ENCODE measurements at places on chromosomes 1 and 21.

DNA sequence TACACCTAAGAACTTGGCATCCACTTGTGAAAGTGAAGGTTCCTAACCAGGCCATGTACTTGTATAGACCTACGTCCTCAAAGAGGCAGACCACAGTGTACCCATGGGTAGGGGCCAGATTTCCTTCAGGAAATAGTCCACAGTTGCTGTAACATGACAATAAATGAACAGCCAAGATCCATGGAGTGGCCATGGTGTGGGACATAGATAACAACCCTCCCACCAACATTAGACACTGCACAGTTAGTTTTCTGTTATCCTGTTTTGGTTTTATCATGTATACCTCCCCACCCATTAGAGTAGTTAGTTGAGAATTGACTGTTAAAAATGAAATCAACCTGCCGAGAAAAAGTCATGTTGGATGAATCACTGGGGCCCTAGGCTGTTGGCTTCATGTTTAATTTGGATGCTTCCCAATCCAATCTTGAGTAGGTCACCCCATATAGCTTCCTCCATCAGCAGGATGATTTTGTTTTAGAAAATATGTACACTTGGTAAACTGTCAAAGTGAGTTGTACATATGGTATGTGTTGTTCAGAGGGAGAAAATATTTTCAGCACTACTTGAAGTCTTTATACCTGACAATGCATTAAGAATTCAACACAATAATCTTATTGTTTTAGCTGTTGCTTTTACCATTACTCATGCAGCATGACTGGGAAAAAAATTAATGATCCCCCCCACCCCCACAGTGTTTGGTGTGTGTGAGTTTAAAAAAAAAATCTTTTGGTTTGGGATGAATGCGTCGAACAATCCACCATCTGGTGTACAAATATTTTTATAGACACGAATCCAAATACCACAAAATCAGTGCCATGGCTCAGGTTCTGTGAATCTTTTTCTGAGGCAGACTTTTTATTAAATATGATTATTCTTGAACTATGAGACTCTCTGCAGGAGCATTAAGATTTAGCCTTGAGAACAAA lies 88.3 kb upstream of the ARHGAP29 start:
- DNase-seq: peak; percentile 96

GRCh38 chr1:240295811-240296210 lies 204.1 kb downstream of the FMN2 start:
- peak; percentile 62 for DNase-seq

DNA sequence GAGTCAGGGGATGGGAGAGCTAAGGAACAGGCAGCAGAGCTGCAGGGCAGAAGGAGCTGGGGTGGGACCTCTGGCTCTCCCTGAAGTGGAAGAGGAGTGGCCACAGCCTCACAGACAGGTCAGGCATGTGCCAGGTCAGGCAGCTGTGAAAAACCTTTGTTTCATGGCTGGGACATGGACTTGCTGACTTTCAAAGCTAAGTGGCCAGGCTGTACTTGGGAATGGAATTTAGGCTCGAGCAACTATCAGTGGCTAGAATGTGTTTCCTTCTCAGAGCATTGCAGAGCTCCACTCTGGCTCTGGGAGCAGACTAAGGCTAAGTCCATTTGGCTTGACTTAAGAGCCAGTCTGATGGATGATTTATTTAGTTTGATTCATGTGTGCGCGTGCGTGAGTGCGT lies 385.1 kb downstream of the LMX1A start:
- DNase-seq: no peak

GRCh38 chr21:34154878-34155277 lies 81.5 kb downstream of the MRPS6 start:
- DNase-seq: no peak

GRCh38 chr1:14110040-14110439 lies 410.1 kb downstream of the PRDM2 start:
- no peak for DNase-seq

GRCh38 chr1:53063744-53064515 lies 1.9 kb downstream of the PODN start:
- DNase-seq: no peak

DNA sequence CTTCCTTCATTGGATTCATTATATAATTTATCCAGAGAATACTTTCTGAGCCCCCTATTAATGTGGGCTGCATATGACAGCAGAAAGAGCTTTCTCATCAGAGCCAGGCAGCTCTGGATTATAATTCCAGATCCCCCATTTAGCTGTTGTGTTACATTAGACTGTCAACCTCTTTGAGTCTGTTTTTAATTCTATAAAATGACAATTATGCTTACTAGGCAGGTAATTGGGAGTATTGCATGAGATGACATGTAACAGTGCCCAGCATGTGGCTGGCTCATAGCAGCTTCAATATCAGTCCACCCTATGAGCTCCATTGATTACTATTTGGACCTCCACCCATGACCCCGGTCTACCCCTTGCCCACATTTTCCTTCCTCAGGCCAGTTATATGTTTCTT lies 49.6 kb downstream of the ABCA4 start:
- no peak for DNase-seq

- peak; percentile 63 for DNase-seq
These were observed 68.9 kb downstream of the SNRPE start for GRCh38 chr1:203930342-203930741.

DNA sequence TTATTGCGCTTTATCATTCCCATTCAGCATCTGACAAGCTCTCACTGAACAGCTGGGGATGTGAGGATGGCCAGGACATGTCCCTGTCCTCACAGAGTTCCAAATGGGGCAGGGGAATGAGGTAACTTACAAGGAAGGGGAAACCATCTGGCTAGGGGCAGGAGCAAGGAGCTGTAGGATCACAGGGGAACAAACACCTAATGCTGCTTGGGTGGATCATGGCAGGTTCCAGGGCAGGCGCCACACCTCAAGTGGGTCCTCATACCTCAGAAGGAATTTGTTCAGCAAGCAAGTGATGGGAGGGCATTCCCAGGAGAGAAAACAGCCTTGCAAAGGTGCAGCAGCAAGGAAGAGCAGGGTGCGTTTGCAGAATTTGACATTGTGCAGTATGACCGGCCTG lies 35.1 kb upstream of the GRIK3 start:
- no peak for DNase-seq

GRCh38 chr1:23625459-23625858 lies 66.1 kb upstream of the RPL11 start:
- DNase-seq: no peak

- no peak for DNase-seq
These were observed 121.8 kb downstream of the SYF2 start for GRCh38 chr1:25110485-25110884.

GRCh38 chr1:185439727-185440415 lies 122.8 kb upstream of the IVNS1ABP start:
- DNase-seq: peak; percentile 91

DNA sequence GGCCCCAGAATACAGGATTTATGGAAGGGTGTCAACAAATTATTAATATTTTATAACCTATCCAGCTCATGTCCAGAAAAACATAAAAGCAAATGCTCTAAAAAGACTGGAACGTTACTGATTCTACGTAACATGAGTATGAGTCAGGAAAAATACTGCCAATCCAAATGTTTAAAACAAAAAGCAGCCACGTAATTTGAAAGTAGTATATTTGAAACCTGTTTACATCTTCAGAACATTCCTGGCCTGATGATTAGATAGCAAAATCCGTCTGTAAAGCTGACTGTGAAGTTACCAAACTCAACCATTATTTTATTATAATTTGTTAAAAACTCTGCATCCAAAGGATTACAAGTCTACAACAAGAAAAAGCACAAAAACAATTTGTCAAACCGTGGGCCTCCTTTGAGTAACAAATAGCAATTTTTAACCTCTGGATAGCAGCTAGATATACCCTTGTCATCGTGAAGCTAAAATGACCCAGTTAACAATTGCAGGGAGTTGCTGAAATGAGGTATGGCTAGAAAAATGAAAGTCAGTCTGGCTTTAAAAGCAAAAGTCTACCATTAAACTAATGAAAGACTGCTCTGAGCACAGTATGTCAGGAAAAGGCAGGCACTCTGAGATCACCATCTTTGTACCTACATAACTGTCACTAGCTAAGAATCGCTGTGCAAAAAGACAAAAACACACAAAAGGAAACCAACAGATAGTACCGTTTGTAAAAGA lies 1.2 kb downstream of the UBR4 start:
- peak; percentile 61 for DNase-seq

DNA sequence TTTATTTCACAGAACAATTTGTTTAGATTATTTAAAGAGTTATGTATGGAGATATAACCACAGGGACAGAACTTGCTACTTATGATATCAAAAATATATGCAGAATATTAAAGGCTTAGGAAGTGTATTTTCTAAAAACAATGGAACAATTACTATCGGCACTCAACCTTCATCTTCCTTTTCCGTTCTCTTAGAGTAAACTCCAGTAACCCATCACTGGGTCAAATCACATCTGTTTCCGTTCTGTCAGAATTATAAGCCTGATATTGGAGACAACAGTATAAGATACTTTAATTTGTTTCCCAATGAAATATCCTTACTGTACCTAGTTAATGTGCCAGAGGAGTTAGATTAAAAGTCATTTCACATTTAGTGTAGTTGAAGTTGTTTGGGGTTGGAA lies 32.2 kb downstream of the DTL start:
- DNase-seq: no peak

DNA sequence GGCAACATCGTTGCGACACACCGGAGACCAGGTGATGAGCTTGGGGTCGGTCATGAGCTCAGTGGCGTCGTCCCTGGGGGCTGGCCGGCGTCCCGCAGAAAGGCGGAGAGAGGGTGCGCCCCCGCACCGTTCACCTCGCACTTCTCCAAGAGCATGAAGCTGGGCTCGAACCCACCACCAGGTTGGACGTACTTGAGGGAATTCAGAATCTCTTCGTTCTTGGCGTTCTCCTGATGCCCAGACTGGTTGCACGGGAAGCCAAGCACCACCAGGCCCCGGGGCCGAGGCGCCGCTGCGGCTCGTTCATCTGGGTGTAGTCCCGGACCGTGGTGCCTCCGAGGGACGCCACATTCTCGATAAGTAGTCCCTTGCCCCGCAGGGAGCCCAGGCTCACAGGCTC lies 176.6 kb upstream of the ADAMTS5 start:
- DNase-seq: no peak

GRCh38 chr21:33586927-33587326 lies 1.6 kb downstream of the DONSON start:
- no peak for DNase-seq

GRCh38 chr1:178037510-178038253 lies 56.2 kb upstream of the RASAL2 start:
- peak; percentile 83 for DNase-seq

DNA sequence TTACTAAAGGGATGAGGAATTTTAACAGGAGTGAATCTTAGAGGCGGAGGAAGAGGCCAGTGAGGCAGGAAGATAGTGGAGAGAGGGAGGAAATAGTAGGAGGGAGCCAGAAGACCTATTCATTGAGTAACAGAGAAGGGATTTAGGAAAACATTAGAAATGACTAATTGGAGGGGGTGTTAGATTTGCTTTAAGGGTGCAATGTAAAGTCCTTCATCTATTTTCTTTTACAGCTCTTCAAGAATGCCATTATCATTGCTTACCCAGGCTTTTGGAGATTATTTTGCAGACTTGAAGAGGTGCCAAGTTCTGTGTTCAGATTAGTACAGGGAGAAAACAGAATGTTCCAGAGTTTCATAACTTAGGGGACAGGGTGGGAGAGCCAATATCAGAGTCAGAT lies 33.8 kb downstream of the OR10J1 start:
- DNase-seq: no peak

DNA sequence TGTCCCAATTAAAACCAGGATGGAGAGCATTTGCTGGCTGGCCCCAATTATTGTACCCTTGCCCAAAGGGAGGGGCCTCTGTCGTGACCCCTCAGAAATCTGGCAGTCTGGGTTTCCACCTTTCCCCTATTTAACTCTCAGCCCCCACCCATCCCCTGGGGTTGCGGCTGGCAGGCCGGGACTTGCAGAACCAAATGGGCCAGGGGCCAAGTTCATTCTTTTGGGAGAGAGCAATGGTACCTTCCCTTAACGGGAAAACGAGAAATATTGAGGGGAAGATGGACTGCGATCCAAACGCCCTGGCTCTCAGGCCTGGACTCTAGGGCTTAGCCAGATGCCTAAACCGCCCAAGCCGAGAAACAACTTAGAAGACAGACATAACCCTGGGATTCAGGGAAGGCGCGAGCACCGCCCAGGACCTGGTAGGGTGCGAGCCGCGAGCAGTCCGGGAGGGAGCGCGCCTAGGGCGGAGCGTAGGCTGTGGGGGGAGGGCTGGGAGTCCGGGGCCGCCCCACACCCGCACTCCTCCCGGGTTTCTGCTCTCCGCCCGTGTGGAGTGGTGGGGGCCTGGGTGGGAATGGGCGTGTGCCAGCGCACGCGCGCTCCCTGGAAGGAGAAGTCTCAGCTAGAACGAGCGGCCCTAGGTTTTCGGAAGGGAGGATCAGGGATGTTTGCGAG lies at the start of gene SLC27A3:
SLC27A3 (plus strand) TSS at position 628 of the 678 bp plus-strand sequence. CDS start 91 bp downstream, outside the sequence.
- DNase-seq: peak; percentile 80

GRCh38 chr21:16169779-16170178 lies 440.0 kb downstream of the USP25 start:
- DNase-seq: no peak

GRCh38 chr1:74517599-74518051 lies 5.2 kb upstream of the LRRC53 start:
- no peak for DNase-seq

GRCh38 chr1:43042773-43043457 lies 84.2 kb upstream of the SLC2A1 start:
- DNase-seq: peak; percentile 21

DNA sequence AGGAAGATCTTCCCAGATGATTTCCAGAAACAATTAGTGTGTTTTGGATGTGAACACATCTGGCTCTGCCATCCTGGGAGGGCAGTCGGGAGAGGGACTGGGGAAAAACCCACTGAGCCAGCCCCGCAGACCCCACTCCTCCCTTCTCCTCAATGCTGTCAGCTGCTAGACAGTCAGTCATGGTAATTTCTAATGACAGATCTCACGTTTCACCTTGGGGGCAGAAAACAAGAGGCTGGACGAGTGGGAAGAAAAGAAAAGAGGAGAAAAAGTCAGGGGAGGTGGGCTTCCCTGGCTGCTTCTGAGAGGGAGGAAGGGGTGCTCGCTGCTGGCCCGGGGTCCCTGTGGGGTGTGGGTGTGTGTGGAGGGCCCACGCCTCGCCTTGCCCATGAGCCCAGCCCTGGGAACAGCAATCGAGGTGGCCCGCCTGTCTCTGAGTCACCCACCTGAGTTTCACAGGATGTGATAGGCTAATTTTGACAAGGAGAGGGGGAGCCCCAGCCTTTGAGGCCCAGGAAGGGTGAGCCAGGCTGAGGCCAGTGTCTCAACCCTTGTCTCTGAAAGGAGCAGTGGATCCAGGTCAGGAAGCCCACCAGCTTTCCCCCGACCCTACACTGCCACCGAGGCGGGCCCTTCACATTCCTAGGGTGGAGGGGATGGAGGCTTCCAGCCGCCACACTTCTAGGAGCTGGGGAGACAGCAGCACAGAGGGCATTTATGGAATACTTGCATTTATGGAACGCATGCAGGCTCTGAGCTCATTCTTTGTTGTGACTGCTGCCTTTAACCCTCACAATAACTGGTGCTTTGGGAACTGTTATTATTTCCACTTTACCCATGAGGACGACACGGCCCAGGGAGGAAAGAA lies 49.1 kb upstream of the IFNLR1 start:
- DNase-seq: peak; percentile 15

DNA sequence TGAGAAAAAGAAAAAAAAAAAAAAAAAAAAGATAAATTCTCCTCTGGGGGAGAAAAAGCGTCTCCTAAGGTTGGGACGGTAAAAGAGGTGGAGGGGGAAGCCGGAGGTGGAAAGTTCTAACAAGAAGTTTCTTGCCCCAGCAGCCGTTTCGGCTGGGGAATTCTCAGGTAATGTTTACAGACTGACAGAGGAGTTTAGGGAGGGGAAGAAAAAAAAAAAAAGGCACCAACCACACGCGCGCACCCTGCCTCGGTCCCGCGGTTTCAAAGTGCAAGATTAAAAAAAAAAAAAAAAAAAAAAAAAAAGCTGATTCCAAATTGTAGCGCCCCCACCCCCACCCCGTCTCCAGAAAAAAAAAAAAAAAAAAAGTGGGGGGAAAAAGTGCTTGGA lies 504 bp downstream of the DHRS3 start:
- DNase-seq: no peak
